ENCODE measurements at places on chromosomes 13 and 19.

- no peak for DNase-seq
Observed at GRCh38 chr13:33045851-33046592, 29.8 kb downstream of the KL start.

DNA sequence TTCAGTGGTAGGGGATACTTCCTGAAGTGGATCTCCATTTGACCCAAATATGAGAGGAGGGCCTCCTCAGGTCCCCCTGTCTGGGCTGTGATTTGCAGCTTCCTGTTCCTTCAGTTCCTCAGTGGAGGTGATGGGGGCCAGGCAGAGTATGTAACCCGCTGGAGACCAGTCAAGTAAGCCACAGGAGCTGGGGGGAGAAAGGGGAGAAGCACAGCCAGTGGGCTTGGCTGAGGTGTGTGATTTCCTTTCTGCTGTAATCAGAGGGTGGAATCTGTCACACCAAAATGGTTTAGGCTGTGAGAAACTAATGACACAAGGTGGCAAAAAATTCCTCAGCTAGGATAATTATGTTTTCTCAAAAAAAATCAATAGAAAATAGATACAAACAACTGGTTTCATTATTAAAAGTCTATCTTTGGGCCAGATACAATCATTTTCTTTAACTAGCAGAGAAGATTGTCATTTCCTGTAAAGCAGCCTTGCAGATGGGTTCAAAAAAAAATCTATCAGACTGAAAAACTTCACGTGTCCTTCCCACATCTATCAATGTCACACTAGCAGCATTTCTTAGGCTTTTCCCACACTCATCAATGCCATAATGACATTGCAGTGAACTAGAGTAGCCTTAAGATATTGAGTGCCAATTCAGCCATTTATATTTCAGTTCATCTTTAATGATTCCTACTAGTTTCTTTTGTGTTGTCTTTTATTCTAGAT, 1660.3 kb downstream of the EFNB2 start:
- no peak for DNase-seq

DNA sequence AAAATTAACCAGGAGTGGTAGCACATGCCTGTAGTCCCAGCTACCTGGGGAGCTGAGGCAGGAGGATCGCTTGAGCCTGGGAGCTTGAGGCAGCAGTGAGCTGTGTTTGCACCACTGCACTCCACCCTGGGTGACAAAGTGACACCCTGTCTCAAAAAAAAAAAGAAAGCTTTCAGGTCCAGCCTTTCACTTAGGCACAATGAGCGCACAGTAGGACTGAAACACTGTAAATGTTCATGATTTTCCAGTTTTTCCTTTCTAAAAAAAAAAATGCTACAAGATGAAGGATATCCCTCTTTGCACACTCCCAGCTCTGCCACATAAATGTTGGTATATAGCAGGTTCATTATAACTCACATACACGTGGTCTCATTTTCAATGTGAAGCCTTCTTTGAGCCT, 17.9 kb downstream of the ZNF114 start:
- DNase-seq = no peak

DNA sequence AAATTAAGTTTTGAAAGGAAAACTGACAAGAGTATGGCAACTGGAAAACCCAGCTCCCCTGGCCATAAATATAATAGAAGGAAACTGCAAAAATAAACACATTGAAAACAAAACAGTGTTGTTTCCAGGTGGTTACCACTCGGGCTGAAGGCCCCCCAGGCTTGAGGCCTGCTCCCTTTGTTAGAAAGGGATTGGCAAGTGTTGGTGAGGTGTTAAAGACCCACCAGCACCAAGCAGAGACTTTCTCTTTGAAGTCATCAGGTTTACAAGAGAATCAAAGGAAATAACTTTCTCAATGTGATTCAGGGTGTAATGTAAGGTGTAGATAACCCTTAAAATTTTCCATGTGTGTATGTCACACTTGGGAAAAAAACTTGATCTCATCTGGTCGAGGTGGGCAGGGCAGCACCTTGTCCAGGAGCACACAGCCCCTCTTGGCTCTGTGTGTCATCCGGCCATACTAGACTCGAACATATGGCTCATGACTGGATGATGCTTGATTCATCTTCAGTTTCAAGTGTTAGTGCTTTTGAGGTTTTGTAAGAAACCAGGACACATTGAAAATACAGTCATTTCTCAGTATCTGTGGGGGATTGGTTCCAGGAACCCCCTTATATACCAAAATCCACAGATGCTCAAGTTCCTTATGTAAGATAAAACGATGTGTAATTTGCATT, 7.8 kb downstream of the ACTN4 start:
- DNase-seq = no peak

DNA sequence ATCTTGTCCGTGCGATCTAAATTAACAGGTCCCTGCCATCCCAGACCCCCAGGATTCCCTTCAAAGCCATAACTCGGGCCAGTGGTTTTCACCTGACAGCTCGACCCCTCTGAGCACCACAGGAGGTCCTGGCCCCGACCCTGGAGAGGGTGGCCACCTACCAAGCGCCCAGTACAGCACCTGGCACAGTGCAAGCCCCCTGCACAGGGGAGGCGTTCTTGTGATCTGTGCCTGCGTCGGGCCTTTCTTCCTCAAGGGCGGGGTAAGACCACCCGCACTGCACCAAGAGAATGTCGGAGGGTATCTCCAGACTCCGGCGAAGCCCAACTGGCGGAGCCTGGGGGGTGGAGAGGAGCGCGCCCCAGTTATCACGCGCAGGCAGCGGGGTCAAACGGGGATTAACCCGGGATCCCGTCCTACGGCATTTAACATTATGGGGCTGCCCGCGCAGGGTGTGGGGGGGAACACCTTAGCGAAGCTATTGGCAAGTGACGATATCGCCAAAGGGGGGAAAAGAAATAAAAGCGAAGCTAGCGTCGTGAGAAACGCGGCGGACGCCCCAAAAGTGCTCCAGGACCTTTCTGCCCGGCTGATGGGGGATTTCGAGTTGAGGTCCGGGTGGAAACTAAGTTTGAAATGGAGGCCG, 1.3 kb upstream of the HNRNPL start:
- DNase-seq = no peak

DNA sequence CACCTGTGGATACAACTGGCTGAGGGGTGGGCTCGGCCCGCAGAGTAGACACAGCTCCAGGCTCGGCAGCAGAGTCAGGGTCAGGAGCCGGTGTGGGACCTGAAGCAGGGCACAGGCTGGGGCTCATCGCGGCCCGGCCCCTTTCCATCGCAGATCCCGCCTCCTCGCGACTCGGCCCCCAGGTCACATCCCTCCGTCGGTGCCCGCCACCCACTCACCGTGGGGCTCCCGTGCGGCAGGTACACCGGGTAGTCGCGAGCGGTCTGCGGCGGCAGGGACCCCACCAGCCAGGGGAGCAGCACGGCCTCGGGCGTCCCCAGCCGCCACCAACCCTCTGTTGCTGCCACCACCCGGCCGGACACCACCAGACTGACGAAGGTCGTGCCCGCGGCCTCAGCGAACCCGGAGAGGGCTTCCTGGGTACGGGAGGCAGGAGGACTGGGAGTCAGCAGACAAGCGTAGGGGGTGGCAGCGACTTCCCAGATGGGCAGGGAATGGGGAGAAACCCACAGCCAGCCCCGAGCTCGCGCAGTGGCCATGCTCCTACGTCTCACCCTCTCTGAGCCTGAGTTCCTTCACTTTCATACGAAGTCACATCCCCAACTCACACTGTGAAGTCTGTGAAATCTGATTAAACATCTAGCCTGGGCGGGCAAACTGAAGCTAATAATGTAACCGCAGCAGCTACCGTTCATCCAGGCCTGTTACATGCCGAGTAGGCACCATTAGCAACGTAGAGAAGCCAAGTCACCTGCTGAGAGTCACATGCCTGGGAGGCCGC, 3.7 kb downstream of the FUZ start:
- peak; percentile 56 for DNase-seq

- DNase-seq = peak; percentile 74
Observed at GRCh38 chr13:113862931-113863523, 849 bp downstream of the GAS6 start.

DNA sequence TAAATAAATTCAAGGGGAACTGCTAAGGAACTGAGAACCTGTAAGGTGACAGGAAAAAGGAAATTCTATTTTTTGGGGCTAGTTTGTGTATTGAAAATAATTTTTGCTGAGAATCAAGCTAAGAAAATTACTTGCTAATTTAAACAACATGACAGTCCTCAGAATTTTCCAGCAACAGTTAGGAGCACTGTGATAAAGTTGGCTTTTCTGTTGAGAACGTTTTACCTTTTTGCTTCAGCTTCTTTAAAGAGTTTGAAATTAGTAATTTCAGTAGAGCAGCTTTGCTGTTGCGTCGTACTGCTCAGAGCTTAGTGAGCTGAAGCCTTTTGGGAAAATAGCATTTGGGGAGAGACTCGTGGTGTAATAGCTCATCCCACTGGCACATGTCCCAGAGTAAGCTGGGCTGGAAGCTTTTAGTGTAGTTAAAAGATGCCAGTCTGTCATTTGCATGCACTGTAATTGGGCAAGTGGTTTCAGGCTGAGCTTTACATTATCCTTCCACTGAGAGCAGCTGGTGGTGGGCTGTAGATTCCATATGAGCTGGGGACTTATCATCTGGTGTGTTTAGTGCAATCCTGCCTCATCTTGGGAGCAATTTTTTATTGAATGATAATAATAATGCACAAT, 69.8 kb downstream of the LRCH1 start:
- DNase-seq = peak; percentile 36

- DNase-seq = no peak
Observed at GRCh38 chr13:92270990-92271389, 872.6 kb downstream of the GPC5 start.

- DNase-seq = no peak
Observed at GRCh38 chr13:19573120-19573716, 11.9 kb upstream of the TPTE2 start.

GRCh38 chr13:35866801-35867200, 264.4 kb downstream of the DCLK1 start:
- peak; percentile 24 for DNase-seq

GRCh38 chr13:66887088-66887487, 343.0 kb downstream of the PCDH9 start:
- DNase-seq = peak; percentile 4

DNA sequence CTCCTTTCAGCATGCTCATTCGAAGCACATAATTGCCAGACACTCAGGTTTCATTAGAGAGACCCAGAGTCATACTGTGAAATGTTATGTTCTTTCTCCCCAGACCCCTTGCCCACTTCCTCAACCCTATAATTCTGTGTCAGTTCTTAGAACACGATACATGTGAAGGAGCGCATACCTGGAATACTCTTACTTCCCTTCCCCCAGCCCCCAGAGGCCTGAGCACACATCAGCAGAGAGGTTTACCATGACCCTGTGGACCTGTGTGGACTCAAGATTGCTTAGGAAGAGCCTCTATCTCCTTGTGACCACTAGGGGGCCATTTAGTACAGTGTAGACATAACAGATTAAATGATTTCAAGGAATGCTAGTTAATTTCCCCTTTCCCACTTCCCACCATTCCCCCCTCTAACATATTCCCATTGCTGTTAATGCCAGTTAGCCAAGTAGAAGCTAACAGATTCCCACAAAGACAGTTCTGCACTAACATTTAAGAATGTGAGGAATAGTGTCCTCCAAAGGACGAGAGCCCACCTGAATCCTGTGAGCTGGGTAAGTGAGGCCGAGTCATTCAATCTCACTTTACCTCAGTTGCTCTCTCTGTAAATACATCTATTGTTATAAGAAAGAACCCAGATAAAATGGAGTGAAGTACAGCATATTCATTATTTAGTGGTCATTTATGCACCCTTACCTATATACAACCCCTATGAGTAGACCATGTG, 154.2 kb upstream of the MAB21L1 start:
- DNase-seq = no peak

DNA sequence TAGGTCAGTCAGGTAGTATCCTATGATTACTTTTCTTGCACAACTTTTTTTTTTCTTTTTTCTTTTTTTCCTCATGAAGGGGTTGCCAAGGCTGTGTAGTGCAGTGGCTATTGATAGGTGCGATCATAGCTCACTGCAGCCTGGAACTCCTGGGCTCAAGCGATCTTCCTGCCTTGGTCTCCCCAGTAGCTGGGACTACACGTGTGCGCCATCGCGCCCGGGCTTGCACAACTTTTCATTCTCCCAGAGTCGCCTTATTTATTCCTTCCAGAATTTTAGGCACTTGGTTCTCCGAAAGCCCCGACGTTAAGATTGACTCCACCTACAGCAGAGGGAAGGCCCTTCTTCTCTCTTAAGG, 867 bp upstream of the ZNF613 start:
- DNase-seq = no peak

- DNase-seq = no peak
Observed at GRCh38 chr19:35224681-35225571, 3.6 kb downstream of the FAM187B start.

DNA sequence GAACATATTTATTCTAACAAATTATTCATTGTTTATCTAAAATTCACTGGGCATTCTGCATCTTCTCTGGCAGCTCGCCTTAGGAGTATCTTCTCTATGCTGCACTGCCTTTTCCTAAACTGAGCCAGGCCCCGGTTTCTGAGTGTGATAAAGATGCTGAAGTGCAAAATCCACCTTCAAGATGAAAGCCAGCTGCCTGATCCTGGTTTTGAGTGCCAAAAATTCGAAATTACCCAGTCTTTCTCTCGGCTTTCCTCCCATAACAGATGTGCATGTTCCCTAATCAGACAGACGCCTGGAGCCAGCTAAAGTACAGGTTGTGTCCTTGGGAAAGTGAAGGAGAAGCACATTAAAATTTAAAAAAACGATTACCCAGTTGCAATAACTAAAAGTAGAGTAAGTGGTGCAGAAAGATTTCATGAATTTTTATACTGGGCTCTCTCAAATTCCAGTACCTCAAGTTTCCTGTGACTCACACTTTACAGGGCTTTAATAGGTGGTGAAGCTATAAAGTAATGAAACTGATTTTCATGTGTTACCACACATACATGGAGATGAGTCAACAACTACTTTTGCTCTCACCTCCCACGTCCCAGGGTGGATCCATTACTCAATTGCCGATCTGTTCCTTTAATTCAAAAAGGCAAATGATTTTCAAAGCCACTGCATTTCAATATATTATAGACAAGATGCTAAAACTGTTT, 65.0 kb upstream of the GTF2F2 start:
- DNase-seq = no peak

GRCh38 chr13:107185889-107186288, 618.0 kb upstream of the ARGLU1 start:
- no peak for DNase-seq

DNA sequence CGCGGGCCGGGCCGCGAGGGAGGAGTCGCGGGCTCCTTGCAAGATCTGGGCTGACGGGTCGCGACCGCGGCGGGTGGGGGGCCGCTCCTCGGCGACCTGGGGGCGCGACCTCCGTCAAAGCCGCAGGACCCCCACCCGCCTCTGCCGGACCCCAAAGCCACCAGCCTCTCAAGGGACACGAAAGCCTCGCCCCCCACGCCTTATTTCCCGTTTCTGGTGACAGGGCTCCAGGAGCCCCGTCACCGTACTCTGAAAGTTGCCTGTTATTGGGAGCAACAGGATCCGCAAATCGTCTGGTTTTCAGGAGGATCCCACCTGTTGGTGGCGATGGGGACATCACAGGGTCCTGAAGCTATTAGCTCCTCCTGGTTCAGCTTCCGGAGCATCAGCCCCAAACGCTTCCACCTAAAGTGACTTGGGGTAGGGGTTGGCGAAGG, 530 bp downstream of the MAU2 start:
- no peak for DNase-seq

- no peak for DNase-seq
Observed at GRCh38 chr13:44703371-44703770, 127.2 kb upstream of the TSC22D1 start.

Data from thyroid gland (tissue), 4 donors.